Stimulated activated CD8-positive, alpha-beta memory T cell treated with anti-CD3 and anti-CD28 coated beads, Interleukin-2, amount 100 ng/mL, for 1 hour (primary cell): ENCODE measurements at places on chromosomes 5 and 9.

DNA sequence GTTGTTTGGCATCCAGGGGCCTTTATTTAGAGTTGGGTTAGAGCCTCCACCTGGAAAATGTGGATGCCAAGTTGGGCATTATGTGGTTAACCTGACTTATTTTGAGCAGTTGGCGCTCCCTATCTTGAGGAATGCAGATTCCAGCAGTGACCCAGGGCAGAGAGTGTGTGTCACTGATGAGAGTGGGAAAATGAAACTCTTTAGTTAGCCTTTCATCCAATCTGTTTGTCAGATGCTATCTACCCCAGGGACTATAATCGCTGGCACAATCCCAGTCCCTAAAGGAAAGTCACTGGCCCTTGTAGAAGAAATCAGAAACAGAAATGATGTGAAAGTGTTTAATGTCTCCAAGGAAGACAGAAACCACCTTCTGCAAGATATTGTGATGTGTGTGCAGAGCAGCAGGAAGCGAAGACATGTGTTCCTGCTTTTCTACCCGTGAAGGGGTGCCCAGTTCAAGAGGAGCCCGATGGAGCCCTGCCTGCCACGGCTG lies 10.2 kb upstream of the STING1 start:
- DNase-seq = no peak

GRCh38 chr9:104304925-104305324 lies 199.1 kb upstream of the OR13F1 start:
- no peak for DNase-seq

DNA sequence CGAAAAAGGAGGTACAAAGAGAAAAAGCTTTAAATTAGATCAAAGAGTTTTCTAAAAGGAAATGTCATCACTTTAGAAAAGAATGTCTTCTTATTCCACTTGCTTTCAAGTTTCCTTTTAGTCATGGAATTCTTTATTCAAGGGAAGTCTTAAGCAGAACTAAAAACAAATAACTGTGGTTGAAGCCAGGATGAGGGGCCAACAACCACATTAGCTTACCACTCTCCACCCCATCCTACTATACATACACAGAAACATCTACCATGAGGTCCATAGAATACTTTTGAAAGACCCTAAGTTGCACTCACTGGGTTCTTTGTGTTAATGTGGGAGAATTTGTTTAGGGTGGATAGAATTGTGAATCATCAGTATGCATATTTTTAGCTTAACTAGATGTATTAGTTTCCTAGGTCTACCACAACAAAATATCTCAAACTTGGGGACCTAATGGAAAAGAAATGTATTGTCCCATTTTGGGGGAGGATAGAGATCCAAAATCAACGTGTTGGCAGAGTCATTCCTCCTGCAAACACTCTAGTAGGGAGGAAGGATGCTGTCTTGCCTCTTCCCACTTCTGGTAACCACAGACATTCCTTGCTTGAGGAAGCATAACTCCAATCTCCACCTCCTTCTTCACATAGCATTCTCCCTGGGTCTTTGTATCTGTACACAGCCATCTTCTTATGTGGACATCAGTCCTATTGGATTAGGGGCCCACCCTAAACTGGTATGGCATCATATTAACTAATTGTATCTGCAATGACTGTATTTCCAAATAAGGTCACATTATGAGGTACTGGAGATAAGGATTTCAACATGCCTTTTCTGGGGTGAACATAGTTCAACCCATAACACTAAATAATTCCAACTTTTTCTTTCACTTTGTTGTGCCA lies 239.4 kb downstream of the LURAP1L start:
- no peak for DNase-seq

DNA sequence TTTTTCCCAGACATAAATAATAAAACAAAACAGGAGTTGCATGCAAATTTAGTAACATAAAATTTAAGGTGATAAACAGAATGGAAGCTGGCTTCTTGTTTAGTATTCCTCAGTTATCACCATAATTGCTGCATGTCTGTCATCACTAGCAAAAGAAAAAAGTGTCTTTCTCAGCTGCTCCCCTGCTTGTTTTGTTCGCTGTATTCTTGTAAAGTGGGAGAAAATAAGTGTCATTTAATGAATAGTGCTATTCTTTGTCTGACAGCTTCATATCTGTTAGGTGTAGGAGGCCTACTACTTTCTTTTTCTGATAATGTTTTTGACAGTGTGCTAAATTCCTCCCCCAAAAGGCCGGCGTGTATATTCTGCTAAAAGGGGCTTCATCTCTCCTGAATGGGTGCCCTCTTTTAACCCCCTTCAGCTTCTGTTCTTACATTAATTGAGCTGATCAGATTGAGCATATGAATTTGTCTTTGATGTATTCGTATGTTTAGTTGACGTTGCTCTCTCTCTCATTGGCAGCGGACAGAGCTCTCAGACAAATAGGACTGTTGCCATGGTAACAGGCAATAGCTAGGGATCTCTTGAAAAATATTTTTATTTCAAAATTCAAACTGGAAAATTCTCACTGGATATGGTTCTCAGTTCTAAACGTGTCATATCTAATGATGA lies 303.8 kb downstream of the KIAA0825 start:
- no peak for DNase-seq

GRCh38 chr9:131640438-131641137 lies 95.3 kb downstream of the PRRT1B start:
- DNase-seq = no peak

- DNase-seq = no peak
These were observed 18.7 kb downstream of the ECM2 start for GRCh38 chr9:92517046-92517445.

DNA sequence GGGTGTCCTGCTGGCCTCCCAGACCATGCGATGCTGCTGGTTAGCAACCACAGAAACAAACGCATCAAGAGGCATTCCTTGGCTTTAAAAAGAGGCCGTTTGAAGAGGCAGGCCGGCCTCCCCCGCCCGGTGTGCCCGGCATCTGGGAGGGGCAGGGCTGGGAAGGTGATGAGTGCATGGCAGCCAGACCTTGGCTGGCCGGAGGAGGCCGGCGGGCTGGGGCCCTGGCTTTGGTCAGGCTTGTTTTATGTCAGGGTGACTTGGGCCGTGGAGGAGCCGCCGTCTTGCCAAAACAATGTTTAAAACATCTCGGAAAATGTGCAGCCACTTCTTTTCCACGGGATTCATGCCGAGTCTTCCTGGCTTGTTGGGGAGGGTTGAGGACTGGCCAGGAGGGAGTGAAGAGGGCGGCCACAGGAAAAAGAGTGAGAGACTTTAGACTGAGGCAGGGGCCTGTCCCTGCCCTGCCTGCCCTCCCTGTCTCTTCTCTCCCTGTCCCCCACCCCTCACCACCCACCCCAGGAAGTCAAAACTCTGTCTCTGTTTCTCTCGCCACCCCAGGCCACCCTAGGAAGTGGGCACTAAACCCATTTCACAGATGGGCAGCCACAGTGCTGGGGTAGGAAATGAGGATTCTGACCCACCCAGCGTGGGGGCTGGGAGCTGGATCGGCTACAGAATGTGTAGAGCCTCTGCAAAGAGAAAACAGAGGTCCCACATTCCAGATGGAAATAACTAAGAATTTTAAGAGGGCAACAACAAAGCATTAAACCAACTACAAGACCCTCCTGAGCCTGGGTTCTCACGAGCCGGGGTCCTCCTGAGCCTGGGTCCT lies 143.0 kb downstream of the RXRA start:
- no peak for DNase-seq
